ENCODE measurements at places on chromosomes 11 and 22.

DNA sequence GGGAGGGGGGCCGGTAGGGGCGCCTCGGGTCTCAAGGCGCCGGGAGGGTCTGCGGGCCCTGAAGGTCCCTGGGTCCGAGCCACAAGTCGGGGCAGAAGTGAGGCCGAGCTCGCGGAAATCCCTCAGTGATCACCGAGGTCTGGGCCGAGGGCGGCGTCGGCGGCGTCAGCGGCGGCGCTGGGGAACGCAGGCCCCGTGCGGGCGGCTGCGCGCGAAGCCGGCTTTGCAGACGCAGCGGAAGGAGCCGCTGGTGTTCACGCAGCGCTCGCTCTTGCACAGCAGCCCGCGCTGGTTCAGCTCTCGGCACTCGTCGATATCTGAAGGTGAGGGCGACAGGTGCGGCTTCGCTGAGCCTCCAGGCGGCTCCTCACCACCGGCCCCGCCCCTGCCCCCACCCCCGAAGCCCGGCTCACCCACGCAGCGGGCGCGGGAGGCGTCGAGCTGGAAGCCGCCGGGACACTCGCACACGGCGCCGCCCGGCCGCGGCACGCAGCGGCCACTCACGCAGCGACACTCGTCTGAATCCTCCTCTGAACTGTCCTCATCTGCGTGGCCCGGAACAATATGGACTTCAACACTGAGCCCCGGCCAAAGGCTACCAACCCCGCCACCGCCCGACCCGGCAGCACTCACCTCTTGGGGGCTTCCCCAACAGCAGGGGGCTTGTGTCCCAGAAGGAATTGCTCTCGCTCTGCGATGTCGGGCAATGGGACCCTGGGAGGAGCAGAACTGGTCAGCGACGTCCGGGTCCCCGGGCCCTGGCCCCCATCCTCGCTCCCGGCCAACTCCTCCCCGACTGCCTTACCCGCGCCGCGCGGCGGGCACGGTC, 14.2 kb downstream of the SCYL1 start:
- H3K4me1 ChIP-seq, result peaks cover 13% of the 10 kb centered on the region
- no peak overlapping the region for H3K27ac ChIP-seq
- H3K27me3 ChIP-seq, result no peaks in the 10 kb centered on the region
- H3K36me3 ChIP-seq, result peaks cover 13% of the 10 kb centered on the region
- no peak overlapping the region for H3K4me3 ChIP-seq

DNA sequence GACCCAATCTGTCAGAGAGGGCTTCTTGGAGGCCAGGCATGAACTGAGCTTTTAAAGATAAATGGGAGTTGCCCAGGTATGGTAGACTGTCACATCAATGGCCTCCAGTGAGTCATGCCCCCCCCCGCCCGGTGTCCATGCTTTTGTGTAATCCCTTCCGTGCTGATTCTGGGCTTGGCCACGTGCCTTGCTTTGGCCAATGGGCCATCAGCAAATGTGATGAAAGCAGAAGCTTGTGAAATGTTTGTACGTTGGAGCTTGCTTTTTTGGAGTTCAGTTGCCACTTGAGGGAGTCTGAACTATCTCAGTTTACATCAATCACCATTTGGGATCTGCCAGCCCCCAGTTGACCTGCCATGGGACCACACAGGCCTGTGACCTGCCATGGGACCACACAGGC, 4.3 kb upstream of the THY1 start:
- no peak overlapping the region for H3K27ac ChIP-seq
- peaks cover 12% of the 10 kb centered on the region for H3K4me1 ChIP-seq
- no peak for DNase-seq

DNA sequence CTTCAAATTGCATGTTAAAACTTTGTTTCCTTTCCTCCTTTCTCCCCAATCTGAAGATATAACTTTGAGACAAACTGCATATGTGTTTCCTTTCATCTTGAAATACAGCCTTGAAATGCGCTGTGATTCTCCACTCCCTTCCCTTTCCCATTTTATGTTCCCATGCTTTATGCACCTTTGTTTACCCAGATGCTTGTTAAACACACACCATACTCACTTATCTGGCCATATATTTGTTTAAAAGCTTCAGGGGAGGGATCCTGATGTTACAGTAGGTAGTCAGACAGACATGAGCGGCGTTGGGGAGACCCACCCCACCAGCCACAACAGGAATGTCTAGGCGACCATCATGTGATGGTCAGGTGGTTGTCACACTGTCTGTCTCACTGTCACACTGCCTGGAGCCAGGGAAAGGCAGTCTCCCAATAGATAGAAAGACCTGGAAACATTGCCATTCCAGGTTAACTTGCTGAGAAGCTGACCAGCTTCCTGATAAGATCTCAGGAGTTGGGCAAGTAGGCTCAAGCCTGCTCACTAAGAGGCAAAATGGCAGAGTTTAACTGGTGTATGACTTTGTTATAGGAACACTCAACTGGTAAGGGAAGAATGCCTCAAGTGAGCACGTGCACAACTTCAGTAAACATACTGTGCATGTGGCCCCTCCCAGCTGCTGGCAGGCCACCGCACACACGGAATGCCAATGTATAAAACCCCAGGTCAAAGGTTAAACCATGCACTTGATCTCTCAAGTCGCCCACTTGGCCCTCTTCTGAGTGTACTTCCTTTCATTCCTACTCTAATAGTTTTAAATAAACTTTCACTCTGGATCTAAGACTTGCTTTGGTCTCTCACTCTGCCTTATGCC, 23.5 kb upstream of the MSANTD2 start:
- no peak overlapping the region for H3K4me3 ChIP-seq
- DNase-seq, result no peak
- no peak overlapping the region for H3K27ac ChIP-seq
- no peaks in the 10 kb centered on the region for H3K36me3 ChIP-seq
- peaks cover 68% of the 10 kb centered on the region for H3K27me3 ChIP-seq

GRCh38 chr11:61955422-61956135, 5.4 kb downstream of the BEST1 start:
- no peaks in the 10 kb centered on the region for H3K36me3 ChIP-seq
- H3K27me3 ChIP-seq, result peaks cover 16% of the 10 kb centered on the region
- H3K4me1 ChIP-seq, result no peaks in the 10 kb centered on the region

GRCh38 chr11:34972892-34973291, 56.5 kb downstream of the PDHX start:
- H3K4me1 ChIP-seq, result no peaks in the 10 kb centered on the region
- no peak overlapping the region for H3K27ac ChIP-seq
- no peaks in the 10 kb centered on the region for H3K27me3 ChIP-seq
- H3K36me3 ChIP-seq, result peaks cover 24% of the 10 kb centered on the region

GRCh38 chr11:75793966-75794365, 21.0 kb upstream of the UVRAG start:
- no peaks in the 10 kb centered on the region for H3K36me3 ChIP-seq

DNA sequence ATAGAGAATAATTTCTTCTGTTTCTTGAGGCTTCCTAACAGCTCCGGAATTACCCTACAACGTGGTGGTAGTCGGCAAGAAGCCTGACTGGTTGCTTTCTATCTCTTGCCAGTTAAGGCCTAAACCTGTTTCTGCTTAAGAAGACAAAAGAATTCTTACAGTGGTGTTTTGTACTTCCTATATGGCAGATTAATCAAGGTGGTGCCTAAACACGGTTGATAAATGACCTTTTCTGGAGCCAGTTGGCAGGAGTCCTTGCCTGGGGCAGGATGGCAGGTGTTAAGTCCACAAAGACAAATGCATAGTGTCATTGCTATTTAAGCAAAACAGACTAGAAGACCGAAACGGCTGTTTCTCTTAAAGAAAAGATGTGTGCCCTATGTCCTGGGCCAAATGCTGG, 9.9 kb downstream of the GVQW3 start:
- DNase-seq, result no peak
- H3K36me3 ChIP-seq, result no peaks in the 10 kb centered on the region
- H3K27me3 ChIP-seq, result no peaks in the 10 kb centered on the region
- H3K4me3 ChIP-seq, result no peak overlapping the region
- no peak overlapping the region for H3K27ac ChIP-seq

DNA sequence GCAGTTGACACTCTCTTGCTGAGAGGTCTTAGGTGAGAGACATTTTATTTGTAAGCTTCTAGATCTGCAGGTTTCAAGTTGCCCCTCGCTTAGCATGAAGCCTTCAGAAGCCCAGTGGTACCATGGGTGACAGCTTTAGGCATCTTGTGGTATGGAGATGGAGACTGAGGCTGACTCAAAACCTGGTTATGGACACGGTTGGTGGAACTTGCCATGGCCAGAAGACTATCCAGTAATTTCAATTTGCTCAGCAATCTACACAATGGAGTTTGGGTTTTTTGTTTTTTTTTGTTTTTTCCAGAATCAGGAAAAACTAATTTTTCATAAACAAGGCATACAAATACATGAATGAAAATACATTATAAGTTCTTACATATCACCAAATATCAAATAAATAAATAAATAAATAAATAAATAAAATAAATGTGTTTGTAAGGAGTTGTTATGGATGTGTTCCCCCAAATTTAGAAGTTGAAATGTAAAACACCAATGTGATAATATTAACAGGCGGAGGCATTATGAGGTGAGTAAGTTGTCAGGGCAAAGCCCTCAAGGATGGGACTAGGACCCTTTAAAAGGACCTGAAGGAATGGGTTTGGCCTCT, 22.6 kb downstream of the ETS1 start:
- no peak overlapping the region for H3K27ac ChIP-seq
- no peaks in the 10 kb centered on the region for H3K27me3 ChIP-seq
- DNase-seq, result no peak
- H3K4me3 ChIP-seq, result no peak overlapping the region
- H3K4me1 ChIP-seq, result peaks cover 9% of the 10 kb centered on the region
- H3K36me3 ChIP-seq, result no peaks in the 10 kb centered on the region

- peak overlapping the region; percentile 93 for H3K27ac ChIP-seq
- H3K4me3 ChIP-seq, result peak overlapping the region; percentile 83
- peaks cover 21% of the 10 kb centered on the region for H3K36me3 ChIP-seq
- no peaks in the 10 kb centered on the region for H3K27me3 ChIP-seq
These were observed 734 bp downstream of the PPP1R14B start for GRCh38 chr11:64245797-64246620.

DNA sequence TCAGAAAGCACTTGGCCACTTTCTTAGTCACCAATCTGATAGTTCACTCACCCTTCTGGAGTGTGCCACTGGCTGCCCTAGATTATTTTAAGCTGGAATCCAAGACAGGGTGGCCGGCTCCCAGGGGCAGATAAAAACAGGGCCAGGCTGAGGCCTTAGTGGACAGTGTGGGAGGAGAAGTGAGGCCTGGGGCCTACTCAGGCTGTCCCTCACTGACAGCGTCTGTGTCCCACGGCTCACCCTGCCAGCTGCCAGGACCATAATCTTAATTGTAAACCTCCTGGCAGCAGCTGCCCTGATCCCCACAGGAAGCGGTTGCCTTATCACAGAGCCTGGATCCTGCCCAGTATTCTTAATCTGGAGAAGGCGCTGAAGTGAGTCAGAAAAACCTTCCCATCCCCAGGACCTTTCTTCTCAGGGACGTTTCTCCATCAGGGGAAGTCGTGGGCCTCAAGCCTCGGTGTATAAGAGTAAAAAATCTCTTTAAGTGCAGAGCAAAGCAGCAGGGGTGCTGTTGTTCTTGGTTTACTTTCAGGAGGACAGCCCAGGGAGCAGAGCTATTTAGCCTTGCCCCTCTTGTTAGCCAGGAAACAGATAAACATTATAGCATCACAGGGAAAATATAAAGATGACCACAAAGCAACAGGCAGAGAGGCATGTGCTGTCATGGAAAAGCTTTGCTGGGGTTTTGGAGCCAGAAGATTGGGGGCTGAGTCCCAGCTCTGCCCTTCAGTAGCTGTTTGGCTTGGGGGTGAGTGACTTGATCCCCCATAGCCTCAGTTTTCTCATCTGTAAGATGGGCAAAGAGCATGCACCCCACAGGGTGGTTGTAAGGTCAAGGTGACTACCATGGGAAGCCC, 39.6 kb downstream of the TSPAN18 start:
- DNase-seq, result no peak
- no peak overlapping the region for H3K27ac ChIP-seq
- no peaks in the 10 kb centered on the region for H3K4me1 ChIP-seq
- H3K4me3 ChIP-seq, result no peak overlapping the region
- peaks cover 4% of the 10 kb centered on the region for H3K36me3 ChIP-seq
